GM10248 (cell line): ENCODE measurements at places on chromosomes 4 and X.

DNA sequence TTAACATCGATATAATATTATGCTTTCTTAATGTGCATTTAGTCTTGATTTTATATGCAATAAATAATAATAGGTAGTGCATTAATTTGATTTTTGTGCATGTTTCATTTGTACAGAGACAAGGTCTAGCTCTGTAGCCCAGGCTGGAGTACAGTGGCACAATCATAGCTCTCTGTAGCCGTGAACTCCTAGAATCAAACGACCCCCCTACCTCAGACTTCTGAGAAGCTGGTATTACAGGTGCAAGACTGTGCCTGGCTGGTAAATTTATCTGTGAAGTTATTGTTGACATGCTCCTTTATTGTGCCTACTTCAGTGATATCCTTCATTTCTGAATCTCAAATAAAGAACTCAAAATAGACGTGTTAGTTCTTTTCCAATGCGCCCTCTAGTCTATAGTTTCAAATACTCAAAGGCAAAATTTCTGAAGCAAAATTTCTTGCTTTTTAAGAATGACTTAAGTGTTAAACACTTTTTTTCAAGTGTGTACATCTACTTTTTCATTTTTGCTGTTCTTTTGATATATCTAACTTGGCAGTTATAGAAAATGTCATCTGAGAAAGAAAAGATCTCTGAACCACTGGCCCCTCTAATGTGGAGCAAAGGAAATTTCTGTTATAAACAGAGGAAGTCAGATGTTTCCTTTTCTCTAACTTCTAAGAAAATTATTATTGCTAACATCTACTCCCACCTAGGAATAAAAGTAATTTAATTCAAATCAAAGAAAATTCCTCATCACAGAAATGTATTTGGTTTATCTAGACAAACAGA lies 28.3 kb upstream of the GUCY1A1 start:
- DNase-seq, result no peak

DNA sequence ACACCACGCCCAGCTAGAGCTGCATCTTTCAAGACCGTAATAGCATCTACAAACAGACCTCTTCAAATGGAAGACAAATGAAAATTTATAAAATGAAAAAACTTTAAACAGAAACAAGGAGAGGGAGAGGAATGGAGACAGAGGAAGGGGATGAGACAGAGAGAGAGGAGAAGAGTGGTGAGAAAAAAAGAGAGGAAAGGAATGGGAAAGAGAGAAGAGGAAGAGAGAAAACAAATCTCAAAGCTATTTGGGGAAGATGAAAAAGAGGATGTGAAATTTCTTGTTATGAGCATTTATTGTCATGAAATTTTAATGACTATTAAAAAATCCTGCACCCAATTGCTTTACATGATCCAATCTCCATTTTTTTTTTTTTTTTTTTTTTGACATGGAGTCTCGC lies 726.9 kb downstream of the GRID2 start:
- no peak for DNase-seq

GRCh38 chr4:142021181-142021580 lies 384.8 kb downstream of the IL15 start:
- no peak for DNase-seq

DNA sequence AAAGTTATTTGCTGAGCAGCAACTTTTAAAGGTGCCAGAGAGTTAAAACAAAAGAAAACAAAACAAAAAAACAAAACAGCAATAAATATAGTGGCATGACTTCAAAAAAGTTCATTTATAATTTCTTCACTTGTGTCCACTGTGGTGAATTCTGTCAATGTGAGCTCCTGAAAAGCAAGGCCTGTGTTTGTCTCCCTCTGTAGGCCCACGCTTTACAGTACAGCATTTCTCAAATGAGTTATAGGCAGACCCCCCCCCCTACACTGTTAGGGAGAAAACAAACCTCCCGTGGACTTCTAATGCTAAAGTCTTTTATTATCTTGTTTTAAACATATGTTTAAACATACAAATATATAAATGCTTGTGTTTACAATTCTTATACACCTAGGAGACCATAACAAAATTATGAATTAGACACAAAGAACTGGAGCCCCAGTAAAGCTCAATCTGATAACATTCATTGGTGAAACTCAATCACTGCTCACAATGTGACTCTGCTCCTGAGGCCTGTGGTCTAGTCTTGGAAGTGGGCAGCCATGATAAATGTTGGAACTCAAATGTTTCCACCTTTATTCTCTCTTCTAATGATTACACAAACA lies 47.0 kb upstream of the SCOC start:
- no peak for DNase-seq

DNA sequence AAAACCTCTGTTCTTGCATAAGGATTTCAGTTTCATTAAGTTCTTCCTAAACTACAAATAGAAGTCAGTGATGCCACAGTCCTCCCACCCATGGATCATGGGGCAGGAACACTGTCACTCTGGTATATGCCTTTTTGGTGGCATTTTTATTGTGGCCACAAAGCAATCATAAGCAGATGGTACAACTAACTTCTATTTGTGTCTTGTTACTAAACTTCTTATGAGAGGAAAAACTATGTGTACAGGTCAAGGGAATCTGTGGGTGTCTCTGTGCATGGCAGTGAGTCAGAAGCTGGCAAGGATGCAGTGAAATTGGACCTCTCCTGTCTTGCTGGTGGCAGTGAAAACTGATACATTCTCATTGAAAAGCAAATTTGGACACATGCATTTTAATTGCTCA lies 245.0 kb upstream of the GPC4 start:
- no peak for DNase-seq

- DNase-seq, result no peak
These were observed 11.7 kb downstream of the PITX2 start for GRCh38 chr4:110610940-110611831.

GRCh38 chrX:153638436-153639176 lies 8.4 kb upstream of the DUSP9 start:
- peak; percentile 8 for DNase-seq
